Uterus (tissue), 4 donors: ENCODE measurements at places on chromosomes 6 and 20. TPM values are rescaled to one million over a fixed set of nuclear protein-coding genes. Genes with fewer than 3 reads are reported as not detected.

GRCh38 chr6:149074832-149075258 is 242.7 kb upstream of the TAB2 start:
- DNase-seq: no peak
- no peaks in the 10 kb centered on the region for H3K36me3 ChIP-seq
- H3K4me1 ChIP-seq: no peaks in the 10 kb centered on the region
- no peak overlapping the region for H3K4me3 ChIP-seq

DNA sequence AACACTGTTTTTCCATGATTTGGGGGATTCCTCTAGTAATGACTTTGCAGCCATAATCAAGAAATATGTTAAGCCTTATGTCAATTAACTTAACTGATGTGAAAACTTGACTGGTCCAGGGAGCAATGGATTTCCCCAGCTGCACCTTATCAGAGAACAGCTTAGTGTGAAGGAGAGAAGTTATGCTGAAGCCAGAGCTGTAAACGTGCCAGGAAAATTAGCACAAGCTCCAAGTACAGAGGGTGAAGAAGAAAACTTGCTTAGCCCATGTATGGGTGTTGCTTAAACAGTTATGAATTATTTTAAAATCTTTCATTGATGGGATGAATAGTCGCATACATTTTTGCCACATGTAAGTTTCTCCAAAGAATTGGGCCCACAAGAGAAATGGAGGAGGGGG is 214.9 kb upstream of the RNF217 start:
- H3K36me3 ChIP-seq: no peaks in the 10 kb centered on the region
- no peaks in the 10 kb centered on the region for H3K27me3 ChIP-seq
- H3K4me1 ChIP-seq: no peaks in the 10 kb centered on the region
- H3K4me3 ChIP-seq: no peak overlapping the region

DNA sequence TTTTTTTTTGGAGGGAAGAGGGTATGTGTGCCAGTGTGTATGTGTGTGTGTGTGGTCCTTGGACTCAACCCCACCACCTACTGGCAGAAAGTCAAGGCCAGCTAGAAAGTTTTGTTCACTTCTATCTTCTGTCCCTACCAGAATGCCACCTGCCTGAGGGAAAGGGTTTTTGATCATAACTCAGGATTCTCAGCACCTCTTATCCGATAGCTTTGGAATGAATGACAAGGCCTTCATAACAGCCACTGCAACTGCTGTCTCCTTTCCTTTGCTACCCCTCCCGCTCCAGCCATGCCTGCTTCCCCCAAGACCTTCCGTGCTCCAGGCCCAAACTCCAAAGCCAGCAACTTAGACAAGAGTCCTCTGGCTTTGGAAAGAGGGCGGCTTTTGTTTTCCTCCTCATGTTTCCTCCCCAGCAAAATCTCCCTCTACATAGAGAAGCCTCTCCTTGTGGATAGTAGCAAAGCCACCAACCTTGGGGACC is 18.7 kb downstream of the BTN3A1 start:
- H3K27ac ChIP-seq: peak overlapping the region; percentile 96
- H3K27me3 ChIP-seq: no peaks in the 10 kb centered on the region
- peak overlapping the region; percentile 64 for H3K4me3 ChIP-seq

DNA sequence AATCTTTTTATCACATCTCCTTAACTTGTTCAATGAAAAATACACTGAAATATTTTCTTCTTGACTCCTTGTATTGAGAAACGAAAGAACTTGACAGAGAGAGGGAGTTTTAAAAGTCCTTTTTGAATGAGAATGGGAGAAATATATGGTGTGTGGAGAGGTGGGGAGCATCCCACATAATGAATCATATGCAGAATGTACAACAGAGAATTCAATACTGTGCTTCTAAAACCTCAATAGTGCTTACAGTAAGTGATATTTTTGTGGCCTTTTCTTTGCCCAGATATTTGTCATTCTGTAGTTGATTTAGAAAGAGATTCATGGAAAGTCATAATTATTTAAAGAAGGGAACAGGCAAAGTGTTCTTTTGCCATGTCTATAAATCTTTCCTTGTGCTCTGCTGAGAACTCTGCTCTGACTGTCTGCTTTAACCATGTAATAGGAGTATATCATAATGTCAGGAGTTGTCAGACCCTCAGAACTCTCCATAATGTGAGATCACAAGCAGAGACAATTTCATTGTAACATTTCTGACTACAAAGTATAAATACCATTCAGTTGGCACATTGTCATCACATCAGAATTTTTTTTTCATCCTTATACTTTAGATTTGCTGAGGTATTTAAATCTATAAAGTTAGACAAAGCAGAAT is 32.8 kb upstream of the HS3ST5 start:
- DNase-seq: no peak
- no peaks in the 10 kb centered on the region for H3K27me3 ChIP-seq
- H3K27ac ChIP-seq: no peak overlapping the region

DNA sequence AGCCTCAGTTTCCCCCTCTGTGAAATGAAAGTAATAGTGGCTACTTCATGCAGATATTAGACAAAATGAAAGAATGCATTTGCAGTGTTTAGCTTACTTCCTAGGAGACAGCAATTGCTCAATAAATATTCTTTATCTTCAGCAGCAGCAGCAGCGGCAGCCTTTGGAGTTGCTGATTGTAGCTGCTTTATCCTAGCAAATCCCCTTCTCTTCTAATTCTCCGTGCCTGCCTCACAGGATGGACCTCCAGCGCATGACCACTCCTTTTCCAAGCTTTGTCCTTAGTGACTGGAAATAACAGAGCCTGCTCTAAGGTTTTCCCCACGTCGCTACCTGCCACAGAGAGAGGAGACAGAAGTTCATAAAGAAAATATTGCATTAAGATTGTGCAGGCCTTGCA is 279.8 kb downstream of the TSHZ2 start:
- no peak for DNase-seq
- H3K27me3 ChIP-seq: no peaks in the 10 kb centered on the region
- no peaks in the 10 kb centered on the region for H3K36me3 ChIP-seq
- H3K4me1 ChIP-seq: no peaks in the 10 kb centered on the region

DNA sequence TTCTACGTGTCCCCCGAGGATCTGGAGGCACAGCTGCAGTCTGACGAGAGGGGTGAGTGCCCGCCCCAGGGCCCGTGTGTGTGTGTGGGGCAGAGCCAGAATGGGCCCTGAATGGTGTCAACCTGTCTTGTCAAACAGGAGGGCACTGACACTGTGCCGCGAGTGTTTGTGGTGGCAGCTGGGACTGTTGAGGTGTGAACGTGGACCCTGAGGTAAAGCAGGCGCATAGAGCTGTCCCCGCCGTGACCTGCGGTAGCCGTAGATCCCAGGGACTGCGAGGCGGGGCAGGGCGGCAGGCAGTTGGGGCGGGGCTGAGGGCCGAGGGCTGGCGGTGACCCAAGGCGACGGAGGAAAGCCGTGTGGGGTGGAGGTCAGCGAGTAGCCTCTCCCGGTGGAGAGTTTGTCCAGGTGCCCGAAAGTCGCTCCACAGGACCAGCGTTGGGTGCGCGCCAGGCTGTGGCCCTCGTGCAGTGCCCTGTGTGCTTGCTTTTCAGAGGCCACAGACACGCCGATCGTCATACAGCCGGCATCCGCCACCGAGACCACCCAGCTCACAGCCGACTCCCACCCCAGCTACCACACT is 25.2 kb downstream of the UCKL1 start:
- no peak overlapping the region for H3K27ac ChIP-seq
- no peak overlapping the region for H3K4me3 ChIP-seq
- H3K27me3 ChIP-seq: no peaks in the 10 kb centered on the region
- H3K36me3 ChIP-seq: no peaks in the 10 kb centered on the region

- H3K4me3 ChIP-seq: no peak overlapping the region
- no peak for DNase-seq
- H3K36me3 ChIP-seq: no peaks in the 10 kb centered on the region
- no peaks in the 10 kb centered on the region for H3K27me3 ChIP-seq
- no peak overlapping the region for H3K27ac ChIP-seq
Measured at GRCh38 chr6:37480951-37481534, 18.6 kb downstream of the CCDC167 start.

GRCh38 chr20:13817342-13817741 is 32.5 kb downstream of the NDUFAF5 start:
- H3K4me3 ChIP-seq: no peak overlapping the region
- H3K4me1 ChIP-seq: no peaks in the 10 kb centered on the region
- no peak for DNase-seq
- H3K27me3 ChIP-seq: no peaks in the 10 kb centered on the region

DNA sequence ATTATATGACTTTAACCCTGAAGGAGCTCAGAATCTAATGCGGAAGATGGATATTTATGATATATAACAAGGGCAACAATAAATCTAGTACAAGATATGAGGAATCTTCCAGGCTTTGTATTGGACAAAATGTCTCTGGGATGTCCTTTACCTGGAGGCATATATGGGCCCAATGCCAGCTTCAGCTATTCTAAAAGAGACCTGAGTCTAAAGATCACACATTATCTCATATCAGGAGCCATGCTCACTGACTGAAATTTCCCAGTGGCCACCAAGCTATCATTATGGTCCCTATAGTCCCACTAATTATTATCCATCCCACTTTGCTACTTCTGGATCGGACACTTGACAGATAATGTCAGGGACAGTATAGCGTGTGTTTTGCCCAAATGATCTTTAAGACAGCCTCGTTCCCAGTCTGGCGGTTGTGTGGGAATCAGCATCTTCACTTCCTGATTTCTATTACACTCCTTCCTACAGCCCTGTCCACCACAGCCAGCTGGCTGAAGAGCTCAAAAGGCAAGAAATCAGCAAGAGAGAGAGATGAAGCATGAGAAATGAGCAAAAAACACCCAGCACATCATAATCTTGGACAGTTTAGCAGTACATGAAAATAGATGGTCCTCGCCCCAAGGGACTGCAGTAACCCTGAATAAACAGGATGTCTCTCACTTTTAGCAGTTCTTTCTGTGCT is 34.9 kb downstream of the KLHL31 start:
- DNase-seq: no peak
- H3K36me3 ChIP-seq: no peaks in the 10 kb centered on the region
- H3K4me3 ChIP-seq: no peak overlapping the region
- peaks cover 4% of the 10 kb centered on the region for H3K4me1 ChIP-seq

- no peak overlapping the region for H3K27ac ChIP-seq
- H3K36me3 ChIP-seq: no peaks in the 10 kb centered on the region
- DNase-seq: no peak
- no peak overlapping the region for H3K4me3 ChIP-seq
- H3K4me1 ChIP-seq: no peaks in the 10 kb centered on the region
- no peaks in the 10 kb centered on the region for H3K27me3 ChIP-seq
Measured at GRCh38 chr6:135858931-135859330, 7.4 kb downstream of the PDE7B start.

POLH gene
- total RNA-seq: 5.4 TPM

- no peaks in the 10 kb centered on the region for H3K27me3 ChIP-seq
- H3K36me3 ChIP-seq: no peaks in the 10 kb centered on the region
- H3K4me1 ChIP-seq: no peaks in the 10 kb centered on the region
Measured at GRCh38 chr6:109925075-109925474, 53.0 kb upstream of the GPR6 start.

LY6G6F gene
- not detected for total RNA-seq

BLCAP gene
- total RNA-seq: 62.9 TPM

GRCh38 chr20:63740070-63740626 is 572 bp downstream of the SLC2A4RG start:
- no peaks in the 10 kb centered on the region for H3K27me3 ChIP-seq
- peak overlapping the region; percentile 77 for H3K4me3 ChIP-seq
- DNase-seq: peak; percentile 43
- no peaks in the 10 kb centered on the region for H3K36me3 ChIP-seq

RIPOR2 gene
- total RNA-seq: 101 TPM

DNA sequence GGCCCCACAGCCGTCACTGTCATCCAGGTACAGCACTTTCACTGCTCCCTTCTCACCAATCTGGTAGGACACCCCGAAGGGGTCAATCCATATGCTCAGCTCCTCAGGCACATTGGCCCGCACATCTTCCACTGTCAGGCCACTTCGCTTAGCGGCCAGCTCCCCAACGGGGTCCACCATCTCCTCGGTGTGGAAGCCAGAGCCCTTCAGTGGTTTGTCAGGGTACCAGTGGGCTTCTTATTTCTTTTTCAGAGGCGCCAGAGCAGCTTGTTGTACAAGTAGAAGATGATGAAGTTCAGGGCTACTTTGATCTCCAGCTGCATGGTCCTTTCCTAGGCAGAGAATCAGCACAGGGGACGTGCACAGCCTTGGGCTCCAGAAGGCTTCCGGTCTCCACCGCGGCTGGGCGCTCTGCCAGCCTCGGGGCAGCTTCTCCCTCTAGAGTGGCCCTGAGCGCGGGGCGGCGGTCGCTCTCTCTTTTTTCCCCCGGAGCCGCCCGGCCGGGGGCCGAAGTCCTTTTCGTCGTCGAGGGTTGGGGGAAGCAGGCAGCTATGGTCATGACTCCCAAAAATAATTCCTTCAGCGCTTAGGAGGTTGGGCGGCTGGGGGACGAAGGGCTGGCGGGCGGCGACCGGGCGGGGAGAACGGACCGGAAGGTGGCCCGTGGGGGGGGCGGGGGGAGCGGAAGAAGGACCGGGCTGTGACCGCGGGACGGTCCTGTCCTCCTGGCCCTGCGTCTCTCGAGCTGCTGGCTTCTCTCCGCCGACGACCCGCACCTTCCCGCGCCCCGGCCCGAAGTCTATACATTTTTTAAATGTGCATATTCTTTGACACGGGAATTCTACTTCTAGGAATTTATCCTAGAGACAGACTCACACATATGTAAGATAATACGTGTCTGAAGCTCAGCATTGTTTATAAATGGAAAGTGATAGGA is 6.5 kb upstream of the ZSCAN9 start:
- H3K27ac ChIP-seq: peak overlapping the region; percentile 33
- H3K4me1 ChIP-seq: no peaks in the 10 kb centered on the region
- H3K4me3 ChIP-seq: peak overlapping the region; percentile 38
- H3K36me3 ChIP-seq: no peaks in the 10 kb centered on the region
- DNase-seq: peak; percentile 51

GRCh38 chr20:50692552-50692933 is 1.2 kb upstream of the RIPOR3 start:
- no peaks in the 10 kb centered on the region for H3K27me3 ChIP-seq
- H3K27ac ChIP-seq: peak overlapping the region; percentile 89
- no peaks in the 10 kb centered on the region for H3K4me1 ChIP-seq
